ENCODE measurements at places on chromosomes 4 and X.

DNA sequence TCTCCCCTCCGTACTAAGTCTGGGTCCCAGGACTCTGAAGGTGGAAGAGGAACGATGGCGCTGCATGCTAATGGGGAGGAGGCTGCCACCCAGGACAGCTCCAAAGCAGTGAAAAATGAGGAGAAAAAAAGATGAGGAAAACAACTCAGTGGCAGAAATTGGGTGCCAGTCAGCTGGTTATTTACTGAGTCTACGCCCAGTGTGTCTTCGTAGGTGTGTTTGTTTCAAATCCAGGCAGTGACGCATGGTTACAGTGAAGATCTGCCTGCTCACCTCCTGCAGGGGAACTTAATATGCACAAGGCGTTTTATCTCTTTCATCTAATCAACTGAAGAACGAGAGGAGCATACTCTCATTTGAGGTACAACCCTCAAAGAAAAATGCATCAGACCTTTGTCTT lies 70.9 kb upstream of the FBXW7 start:
- DNase-seq = no peak

GRCh38 chr4:76504613-76505465 lies 69.8 kb downstream of the SHROOM3 start:
- no peak for DNase-seq

DNA sequence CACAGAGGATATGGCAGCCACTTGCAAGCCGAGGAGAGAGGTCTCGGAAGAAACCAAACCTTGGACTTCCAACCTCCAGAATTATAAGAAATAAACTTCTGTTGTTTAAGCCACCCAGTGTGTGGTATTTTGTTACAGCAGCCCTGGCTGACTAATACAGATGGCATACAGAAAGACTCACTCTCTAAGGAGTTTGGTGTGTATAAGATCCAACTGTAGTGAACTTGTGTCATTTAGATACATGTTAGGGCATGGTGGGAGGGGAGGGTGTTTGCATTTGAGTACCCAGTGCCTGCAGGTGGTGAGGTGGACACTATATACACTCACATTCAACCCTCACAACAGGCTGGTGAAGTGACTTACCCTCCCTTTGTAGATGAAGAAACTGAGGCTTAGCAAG lies 233.2 kb upstream of the KLF3 start:
- DNase-seq = no peak

DNA sequence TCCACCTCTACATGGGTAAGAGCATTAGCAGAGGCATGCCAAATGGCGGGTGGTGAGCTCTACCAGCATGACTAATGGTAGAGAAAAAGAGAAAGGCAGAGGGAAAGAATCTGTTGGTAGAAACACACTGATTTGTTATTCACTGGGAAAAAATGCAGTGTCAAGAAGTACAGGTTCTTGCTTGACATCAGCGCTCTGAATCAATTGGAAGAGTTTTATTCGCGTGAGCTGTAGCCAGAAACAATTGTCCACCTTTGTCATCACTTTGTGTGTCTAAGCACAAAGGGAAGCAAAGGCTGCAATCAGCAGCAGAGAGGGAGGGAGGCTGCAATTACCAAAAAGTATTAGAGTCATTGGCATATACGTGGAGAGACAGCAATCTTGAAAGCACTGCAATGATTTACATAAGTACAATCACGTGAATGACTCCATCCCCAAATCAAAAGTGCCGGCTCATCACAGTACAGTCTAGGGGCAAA lies 67.7 kb upstream of the HS3ST1 start:
- no peak for DNase-seq

Data from stimulated activated CD4-positive, alpha-beta T cell treated with anti-CD3 and anti-CD28 coated beads, Interleukin-15, amount 100 ng/mL, for 1 hour (primary cell).